H1 (cell line): ENCODE measurements at places on chromosomes 12 and 14. TPM values are rescaled to one million over a fixed set of nuclear protein-coding genes. Genes with fewer than 3 reads are reported as not detected.

DNA sequence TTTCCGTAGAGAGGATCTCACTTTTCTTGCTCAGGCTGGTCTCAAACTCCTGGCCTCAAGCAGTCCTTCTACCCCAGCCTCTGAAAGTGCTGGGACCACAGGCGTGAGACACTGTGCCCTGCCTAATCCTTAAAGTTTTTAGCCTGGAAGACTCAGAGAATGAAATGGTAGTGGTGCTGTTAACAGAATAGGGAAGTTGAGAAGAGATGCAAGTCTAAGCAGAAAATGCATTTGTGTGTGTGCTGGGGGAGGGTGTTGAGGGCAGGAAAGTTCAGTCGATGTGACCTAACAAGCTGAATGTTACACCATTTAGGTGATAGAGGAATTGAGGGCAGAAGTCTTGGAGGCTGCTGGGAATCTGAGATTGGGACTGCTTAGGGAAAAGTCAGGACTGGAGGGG is 6.9 kb upstream of the TUBA1A start:
- H3K4me1 ChIP-seq = peaks cover 4% of the 10 kb centered on the region; the same call in 1 of the 2 replicates
- no peaks in the 10 kb centered on the region for H3K27me3 ChIP-seq
- DNase-seq = no peak
- no peaks in the 10 kb centered on the region for H3K36me3 ChIP-seq

DNA sequence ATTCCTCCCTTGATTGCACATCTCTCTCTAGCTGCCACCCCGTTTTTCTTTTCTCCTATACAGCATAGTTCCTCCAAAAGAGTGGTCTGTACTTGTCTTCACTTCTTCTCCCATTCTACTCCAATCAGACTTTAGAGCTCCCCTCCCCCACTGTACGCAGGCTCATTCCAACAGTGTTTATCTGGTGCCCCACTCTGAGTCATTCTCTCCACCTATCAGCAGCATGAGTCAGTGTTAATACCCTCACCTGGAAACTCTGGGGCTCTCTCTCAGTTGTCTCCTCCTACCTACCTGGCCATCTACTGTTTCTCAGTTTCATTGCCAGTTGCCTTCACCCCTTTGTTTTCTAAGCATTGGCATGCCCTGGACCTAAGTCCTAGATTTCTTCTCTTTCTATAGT is 175.1 kb upstream of the ARHGAP5 start:
- no peaks in the 10 kb centered on the region for H3K27me3 ChIP-seq
- no peaks in the 10 kb centered on the region for H3K4me1 ChIP-seq
- no peak overlapping the region for H3K4me3 ChIP-seq
- H3K36me3 ChIP-seq = no peaks in the 10 kb centered on the region

The GOLT1B gene
- total RNA-seq = 37.4 and 38.3 TPM in 2 replicates

- no peaks in the 10 kb centered on the region for H3K27me3 ChIP-seq
- DNase-seq = peak; percentile 57
- 0 out of 2 replicates have a peak overlapping the region, but pooled peaks have one; percentile 16 for H3K4me3 ChIP-seq
- peak overlapping the region; percentile 56 for H3K27ac ChIP-seq
- H3K4me1 ChIP-seq = peaks cover 5% of the 10 kb centered on the region
Measured at GRCh38 chr12:106084014-106084671, 54.6 kb downstream of the NUAK1 start.

The TESPA1 gene
- not detected in 2 replicates for total RNA-seq

The RASSF9 gene
- 0.25 and 0.39 TPM in 2 replicates for total RNA-seq

DNA sequence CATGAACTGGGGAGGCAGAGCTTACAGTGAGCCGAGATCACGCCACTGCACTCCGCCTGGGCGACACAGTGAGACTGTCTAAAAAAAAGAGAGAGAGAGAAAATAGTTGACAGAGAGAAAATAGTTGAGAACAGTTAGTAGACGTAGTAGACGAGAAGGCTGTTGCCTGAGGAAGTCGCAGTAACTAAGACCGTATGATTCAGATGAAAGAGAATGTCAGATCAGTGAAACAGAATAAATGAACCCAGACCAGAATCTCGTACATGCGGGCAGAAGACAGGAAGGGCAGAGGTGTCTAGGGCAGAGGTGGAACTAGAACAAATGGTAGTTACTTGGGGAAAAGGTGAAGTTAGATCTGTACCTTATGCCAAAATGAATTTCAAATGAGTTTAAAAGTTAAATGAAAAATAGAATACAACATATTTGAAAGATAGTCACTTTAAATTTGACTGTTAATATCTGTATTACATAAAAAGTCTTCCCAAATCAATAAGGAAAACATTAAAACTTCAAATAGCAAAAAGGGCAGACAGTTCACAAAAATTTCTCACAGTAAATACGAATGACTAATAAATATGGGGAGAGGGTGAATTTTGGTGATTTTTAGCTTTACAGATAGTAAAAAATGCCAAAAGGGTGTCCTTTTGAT is 17.7 kb downstream of the MDM2 start:
- no peak overlapping the region for H3K27ac ChIP-seq
- no peak overlapping the region for H3K4me3 ChIP-seq
- H3K4me1 ChIP-seq = no peaks in the 10 kb centered on the region
- H3K36me3 ChIP-seq = peaks cover 54% of the 10 kb centered on the region
- no peak for DNase-seq
- no peaks in the 10 kb centered on the region for H3K27me3 ChIP-seq

GRCh38 chr12:75807494-75807893 is 224.1 kb downstream of the PHLDA1 start:
- peaks cover 3% of the 10 kb centered on the region; the same call in 1 of the 2 replicates for H3K4me1 ChIP-seq
- H3K27ac ChIP-seq = no peak overlapping the region
- H3K4me3 ChIP-seq = no peak overlapping the region
- no peaks in the 10 kb centered on the region; the same call in 1 of the 2 replicates for H3K27me3 ChIP-seq
- H3K36me3 ChIP-seq = no peaks in the 10 kb centered on the region

- peaks cover 17% of the 10 kb centered on the region for H3K27me3 ChIP-seq
- H3K27ac ChIP-seq = no peak overlapping the region
- no peaks in the 10 kb centered on the region for H3K36me3 ChIP-seq
- no peaks in the 10 kb centered on the region; the same call in none of the 2 replicates for H3K4me1 ChIP-seq
Measured at GRCh38 chr12:95787274-95787818, 3.2 kb downstream of the NTN4 start.

The MUCL1 gene
- not detected in 2 replicates for total RNA-seq

- H3K27ac ChIP-seq = no peak overlapping the region
- no peak for DNase-seq
- H3K36me3 ChIP-seq = no peaks in the 10 kb centered on the region
- H3K4me1 ChIP-seq = no peaks in the 10 kb centered on the region
- no peaks in the 10 kb centered on the region for H3K27me3 ChIP-seq
Measured at GRCh38 chr12:13220838-13221237, 24.3 kb downstream of the EMP1 start.

DNA sequence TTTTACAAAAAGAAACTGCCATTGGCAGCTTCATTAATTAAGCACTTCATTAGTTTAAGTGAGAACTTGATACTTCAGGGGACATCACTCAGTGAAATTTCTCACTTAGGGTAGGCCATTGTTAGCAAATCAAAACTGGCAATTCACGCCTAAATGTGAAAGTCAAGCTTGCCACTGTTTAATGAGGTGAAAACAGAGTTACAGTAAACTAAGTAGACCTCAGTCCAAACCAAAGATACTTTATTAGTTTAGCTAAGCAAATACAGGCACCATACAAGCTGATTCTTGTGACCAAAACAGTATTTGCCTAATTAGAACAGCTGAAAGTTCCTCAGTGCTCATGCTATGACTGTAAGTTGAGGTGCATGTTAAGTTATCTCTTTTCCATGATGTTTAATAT is 176.5 kb upstream of the CPNE8 start:
- H3K4me1 ChIP-seq = no peaks in the 10 kb centered on the region
- no peak overlapping the region for H3K4me3 ChIP-seq
- no peak for DNase-seq
- no peaks in the 10 kb centered on the region for H3K36me3 ChIP-seq

- DNase-seq = no peak
- no peak overlapping the region for H3K27ac ChIP-seq
- no peaks in the 10 kb centered on the region for H3K27me3 ChIP-seq
- no peak overlapping the region for H3K4me3 ChIP-seq
- H3K4me1 ChIP-seq = no peaks in the 10 kb centered on the region
Measured at GRCh38 chr12:94701711-94702110, 51.4 kb upstream of the TMCC3 start.

DNA sequence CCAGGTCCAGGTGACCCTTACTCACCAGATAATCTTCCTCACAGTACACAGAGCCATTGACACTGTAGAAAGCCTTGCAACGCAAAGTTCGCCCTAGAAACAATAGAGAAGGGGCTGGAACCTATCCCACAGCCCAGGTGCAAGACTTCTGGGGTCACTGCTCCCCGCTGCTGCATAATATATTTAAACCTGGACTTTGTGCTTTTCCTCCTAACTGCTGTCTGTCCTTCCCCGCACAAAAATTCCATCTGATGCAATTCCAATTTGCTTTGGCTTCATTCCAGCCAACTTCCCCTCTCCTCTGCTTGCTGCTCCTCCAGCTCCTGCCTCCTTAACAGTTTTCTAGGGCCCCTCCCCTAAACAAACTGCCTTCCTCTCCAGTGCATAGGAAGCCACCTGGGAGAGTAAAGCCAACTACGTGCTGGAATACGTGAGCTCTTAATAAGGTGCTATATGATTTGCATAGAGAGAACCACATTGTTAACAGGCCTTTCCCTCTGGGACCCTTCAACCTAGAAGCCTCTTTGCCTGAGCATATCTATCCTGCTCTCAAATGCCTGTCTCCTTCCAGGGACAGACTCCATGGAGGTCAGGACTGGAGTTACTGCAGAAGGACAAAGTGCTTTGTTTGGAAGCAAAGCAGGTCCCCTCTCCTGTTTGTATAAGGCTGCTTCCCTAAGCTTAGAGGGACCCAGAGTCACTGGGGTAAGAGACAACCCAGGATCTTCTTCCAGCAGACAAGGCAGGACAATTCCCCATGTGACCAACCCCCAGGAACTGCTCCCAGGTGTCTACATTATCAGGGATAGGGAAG is 5.5 kb downstream of the AJUBA start:
- no peak overlapping the region; the same call in 1 of the 2 replicates for H3K4me3 ChIP-seq
- H3K27ac ChIP-seq = peak overlapping the region; percentile 87
- no peaks in the 10 kb centered on the region for H3K27me3 ChIP-seq
- no peak for DNase-seq
- H3K4me1 ChIP-seq = peaks cover 28% of the 10 kb centered on the region
- peaks cover 17% of the 10 kb centered on the region for H3K36me3 ChIP-seq
